ENCODE measurements at places on chromosomes 5 and 9.
A peak's percentile ranks its signal among the peaks of the same experiment; 100 is the strongest.

- peak; percentile 40 for DNase-seq
Measured at GRCh38 chr9:89593727-89594427, 10.9 kb upstream of the GADD45G start.

DNA sequence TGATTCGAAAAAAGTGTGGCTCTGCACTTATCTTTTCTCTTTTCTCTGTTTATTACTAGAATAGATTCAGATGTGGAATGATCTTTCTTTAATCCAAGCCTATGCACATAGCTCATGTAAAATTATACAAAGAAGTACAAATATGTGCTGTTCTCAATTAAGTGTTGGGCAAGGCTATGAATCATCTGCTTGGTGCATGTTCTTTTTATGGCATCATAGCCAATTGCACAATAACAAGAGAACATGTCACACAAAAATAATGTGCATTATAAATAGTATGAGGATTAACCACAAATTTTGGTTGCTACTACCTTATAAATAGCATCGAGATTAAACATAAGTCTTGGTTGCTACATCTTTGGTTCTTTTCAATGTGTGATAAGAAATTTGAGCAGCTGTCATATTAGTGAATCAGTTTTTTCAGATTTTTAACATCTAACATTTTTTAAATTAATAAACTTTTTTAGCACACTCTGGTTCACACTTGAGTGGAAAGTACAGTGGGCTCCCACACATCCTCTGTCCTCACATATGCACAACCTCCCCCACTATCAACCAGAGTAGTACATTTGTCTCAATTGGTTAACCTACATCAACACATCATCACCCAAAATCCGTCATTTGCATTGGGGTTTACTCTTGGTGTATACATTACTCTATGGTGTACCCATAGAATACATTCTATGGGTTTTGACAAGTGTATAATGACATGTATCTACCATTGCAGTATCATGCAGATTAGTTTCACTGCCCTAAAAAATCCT lies 6.8 kb upstream of the RECK start:
- DNase-seq: peak; percentile 83

DNA sequence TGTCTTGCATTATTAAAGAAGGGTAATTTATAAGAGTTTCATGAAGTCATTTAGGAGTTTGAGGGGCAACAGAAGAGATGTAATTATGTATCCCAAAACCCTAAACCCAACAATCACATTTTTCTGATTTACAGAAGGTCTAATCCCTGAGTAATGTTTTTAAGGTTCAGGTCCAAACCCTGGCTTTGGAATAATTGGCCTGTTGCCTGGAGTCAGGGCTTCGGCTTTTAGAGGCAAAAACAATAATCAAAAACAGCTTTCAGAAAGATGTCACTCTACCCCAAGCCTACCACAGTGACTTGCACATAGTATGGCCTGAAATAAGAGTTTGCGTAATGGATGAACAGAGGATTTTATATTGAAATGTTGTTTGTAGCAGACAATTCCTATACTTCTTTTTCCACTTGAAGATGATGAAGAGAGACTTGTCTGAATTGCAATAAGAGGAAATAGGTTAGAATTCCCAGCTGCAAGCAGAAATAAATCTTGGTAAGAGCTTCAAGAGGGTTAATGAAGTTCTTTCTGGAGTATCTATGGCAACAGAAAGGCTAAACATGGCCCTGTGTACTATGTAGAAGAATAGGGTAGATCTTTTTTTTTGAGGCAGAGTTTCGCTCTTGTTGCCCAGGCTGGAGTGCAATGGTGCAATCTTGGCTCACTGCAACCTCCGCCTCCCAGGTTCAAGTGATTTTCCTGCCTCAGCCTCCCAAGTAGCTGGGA lies 152.0 kb downstream of the GPBP1 start:
- DNase-seq: no peak

- DNase-seq: no peak
Measured at GRCh38 chr5:74016373-74016772, 390.4 kb downstream of the ARHGEF28 start.

GRCh38 chr5:62786099-62786498 lies 207.5 kb downstream of the LRRC70 start:
- no peak for DNase-seq

GRCh38 chr5:1387059-1387755 lies 42.3 kb upstream of the CLPTM1L start:
- no peak for DNase-seq

DNA sequence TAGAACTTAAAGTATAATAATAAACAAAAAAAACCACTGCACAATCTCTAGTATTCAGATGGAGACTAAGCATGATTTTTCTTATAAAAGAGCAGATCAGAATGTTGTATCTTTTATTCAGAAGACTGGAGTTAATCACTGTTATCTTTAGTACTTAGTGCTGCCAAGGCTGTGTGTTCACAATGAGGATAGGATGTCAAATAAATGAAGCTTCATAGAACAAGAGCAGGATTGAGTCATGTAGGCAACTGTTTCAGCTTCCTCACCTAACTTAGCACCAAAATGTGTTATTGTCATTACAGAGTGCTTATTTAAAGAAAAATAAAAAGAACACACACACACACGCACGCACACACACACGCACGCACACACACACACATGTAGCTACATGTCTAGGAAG lies 58.1 kb upstream of the CDKN2B start:
- no peak for DNase-seq

- peak; percentile 81 for DNase-seq
Measured at GRCh38 chr9:70407081-70407503, 7.4 kb downstream of the KLF9 start.

GRCh38 chr5:80925931-80926330 lies 34.2 kb upstream of the RASGRF2 start:
- no peak for DNase-seq

DNA sequence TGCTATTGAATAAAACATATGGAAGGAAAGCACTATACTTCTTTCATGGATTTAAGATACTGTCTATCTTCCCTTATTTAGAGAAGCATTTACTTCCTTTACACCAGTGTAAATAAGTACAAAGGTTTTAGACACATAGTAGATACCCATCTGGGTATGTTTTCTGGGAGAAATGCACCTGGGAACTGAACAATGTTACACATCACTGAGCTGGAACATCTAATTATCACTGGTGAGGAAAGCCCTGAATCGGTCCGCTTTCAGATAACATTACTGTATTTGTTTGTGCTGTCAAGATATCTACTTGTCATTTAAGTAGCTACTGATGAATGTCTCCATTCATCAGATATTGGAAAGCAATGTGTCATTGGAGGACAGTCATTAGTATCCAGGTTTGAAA lies 964.7 kb upstream of the PTPRD start:
- DNase-seq: no peak

DNA sequence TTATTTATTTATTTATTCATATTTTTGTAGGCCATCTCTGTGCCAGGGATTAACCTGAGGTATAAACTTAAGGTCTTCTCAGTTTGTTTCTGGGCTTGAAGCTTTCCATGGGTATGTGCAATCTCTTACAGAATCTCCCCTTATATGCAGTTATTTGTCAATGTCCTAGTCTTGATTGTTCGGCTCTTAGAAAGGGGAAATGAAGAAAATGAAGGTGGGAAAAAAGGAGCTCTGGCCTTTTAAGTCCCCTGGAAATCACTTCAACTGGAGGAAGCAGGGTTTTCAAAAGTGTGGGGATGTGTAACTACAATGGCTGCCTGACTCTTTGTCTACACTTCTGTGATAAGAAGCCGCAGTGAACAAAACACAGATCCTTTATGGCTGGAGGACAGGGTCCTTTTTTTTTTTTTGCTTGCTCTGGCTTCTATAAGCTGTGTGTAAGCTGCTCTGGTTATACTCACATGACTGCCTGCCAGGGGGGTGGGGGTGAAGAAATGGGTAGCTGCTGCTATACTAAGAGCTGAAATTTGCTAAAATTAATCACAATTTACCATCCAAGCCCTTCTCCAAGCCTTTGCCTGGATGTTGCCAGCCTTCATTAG lies 33.7 kb downstream of the CENPP start:
- no peak for DNase-seq

DNA sequence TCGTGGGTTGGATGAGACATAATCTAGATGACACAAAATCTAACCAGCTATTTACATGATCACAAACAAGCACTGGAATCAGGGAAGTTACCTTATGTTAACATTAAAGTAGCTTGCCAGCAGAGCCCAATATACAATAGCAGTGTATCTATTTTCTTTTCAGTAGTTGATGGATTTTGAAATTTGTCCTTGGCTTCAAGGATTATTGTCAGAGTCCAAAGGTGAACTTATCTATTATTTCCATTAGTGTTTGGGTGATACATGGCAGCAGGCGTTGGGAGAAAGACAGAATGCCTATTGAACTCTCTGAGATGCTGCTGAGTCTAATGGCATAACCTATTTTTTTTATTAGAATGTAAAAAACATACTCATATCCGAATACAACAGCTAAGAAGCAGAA lies 223.2 kb upstream of the ACTBL2 start:
- no peak for DNase-seq

GRCh38 chr9:134442085-134442474 lies 115.8 kb downstream of the RXRA start:
- DNase-seq: no peak

- DNase-seq: peak; percentile 12
Measured at GRCh38 chr9:13904746-13905145, 409.2 kb downstream of the NFIB start.

GRCh38 chr9:27581826-27582225 lies 8.5 kb upstream of the C9orf72 start:
- DNase-seq: no peak

DNA sequence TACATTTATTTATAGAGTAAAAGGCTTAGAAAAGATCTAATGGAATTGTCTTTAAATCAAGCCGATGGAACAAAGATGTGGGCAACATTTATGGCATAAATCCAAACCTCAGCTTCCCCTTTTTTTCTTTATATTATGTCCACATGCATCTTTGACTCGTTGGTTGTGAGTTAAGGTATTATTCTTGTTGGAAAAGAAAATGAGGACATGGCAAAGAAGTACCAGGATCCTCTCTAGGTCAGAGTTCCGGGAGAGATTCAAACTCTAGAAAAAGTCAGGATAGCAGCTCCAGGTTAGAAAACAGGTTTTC lies 508 bp upstream of the NME5 start:
- DNase-seq: no peak

DNA sequence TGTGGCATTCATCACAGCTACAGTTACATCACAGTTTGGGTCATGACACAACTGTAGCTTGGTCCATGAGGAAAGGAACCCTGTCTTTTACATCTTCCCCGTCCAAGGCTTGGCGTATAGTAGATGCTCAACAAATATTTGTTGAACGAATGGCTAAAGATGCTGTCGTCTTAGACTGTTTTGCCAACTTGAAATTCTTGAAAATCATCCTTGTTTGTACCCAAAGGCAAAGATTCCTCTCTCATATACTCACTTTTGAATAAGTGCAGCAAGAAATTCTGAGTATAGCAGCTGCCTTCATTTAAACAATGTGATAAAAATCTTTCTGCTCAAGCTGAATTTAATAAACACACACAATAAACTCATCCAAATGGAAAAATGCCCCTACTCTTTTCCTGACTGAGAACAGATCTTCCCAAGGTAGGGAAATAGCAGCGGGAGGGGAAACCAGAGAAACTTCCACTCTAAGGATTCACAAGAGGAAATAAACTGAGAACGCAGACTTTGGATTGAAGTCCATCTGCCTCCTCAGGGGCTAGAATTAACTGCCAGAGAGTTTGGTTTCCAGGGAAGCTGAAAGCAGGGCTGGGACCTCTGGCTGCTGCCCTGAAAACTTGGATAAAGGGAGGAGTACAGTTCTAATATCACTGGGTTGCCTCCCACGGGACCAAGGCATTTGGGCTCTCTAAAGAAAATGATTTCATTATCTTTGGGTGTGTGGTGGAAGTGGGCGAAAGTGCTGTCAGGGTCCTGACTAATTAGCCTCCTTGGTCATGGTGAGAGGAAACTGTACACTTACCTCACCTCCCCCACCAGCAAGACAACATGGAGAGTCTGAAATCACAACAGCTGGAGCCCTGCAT lies 99.1 kb downstream of the DPYSL3 start:
- no peak for DNase-seq

DNA sequence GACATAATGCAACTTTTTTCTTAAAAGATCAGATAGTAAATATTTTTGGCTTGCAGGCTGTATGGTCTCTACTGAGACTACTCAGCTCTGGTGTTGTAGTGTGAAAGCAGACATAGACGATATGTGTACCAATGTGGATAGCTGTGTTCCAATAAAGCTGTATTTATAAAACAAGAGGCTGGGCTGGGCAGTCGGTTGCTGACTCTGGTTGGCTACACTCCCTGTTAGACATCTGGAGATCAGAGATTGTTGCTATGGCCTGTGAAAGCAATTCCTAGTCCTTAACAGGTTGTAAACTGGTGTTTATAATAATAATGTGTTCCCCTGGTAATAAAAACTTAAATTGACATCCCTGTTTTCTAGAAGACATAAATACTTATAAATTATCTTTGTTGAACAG lies 24.4 kb upstream of the SCAMP1 start:
- no peak for DNase-seq

GRCh38 chr5:55645304-55645703 lies 66.8 kb downstream of the SLC38A9 start:
- DNase-seq: no peak

- DNase-seq: no peak
Measured at GRCh38 chr5:140340605-140341121, 5.7 kb downstream of the HBEGF start.

- DNase-seq: no peak
Measured at GRCh38 chr5:34740389-34740806, 84.3 kb downstream of the RAI14 start.

GRCh38 chr5:127571314-127572131 lies 54.1 kb downstream of the PRRC1 start:
- no peak for DNase-seq

GRCh38 chr5:123305751-123306150 lies 117.5 kb downstream of the CEP120 start:
- DNase-seq: no peak

GRCh38 chr5:98679963-98680362 lies 93.5 kb upstream of the RGMB start:
- DNase-seq: peak; percentile 15

Measured in brain microvascular endothelial cell (primary cell).